Bone marrow (tissue), 2 donors: ENCODE measurements at places on chromosomes 5 and 9.

DNA sequence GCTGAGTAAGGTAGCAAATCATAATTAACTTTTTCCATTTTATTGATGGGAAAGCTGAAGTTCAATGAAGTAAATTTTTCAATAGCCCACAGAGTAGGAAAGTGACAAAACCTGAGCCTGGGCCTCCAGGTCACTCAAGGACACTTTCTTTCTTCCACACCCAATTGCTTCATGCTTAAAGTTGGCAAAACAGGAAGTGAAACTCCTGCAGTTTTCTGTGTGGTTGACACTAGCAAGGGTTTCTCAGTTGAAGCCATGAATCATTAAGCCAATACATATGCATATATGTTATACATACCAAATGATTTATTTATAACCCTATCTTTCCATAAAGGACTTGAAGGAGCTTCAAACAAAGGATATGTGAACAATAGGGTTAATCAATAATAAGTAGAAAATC, 13.9 kb downstream of the TLR4 start:
- DNase-seq: peak; percentile 31

DNA sequence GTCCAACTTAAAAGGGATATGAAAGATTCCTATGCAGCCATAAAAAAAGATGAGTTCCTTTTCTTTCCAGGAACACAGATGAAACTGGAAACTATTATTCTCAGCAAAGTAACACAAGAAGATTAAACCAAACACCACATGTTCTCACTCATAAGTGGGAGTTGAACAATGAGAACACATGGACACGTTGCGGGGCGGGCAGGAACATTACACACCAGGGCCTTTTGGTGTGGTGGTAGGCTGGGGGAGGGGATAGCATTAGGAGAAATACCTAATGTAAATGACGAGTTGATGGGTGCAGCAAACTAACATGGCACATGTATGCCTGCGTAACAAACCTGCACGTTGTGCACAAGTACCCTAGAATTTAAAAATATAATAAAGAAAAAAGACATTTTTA, 516.1 kb downstream of the LRRC70 start:
- no peak for DNase-seq

- no peak for DNase-seq
These were observed 33.4 kb downstream of the FAM81B start for GRCh38 chr5:95424526-95424925.

- no peak for DNase-seq
These were observed 49.9 kb downstream of the PRUNE2 start for GRCh38 chr9:76856016-76856415.

DNA sequence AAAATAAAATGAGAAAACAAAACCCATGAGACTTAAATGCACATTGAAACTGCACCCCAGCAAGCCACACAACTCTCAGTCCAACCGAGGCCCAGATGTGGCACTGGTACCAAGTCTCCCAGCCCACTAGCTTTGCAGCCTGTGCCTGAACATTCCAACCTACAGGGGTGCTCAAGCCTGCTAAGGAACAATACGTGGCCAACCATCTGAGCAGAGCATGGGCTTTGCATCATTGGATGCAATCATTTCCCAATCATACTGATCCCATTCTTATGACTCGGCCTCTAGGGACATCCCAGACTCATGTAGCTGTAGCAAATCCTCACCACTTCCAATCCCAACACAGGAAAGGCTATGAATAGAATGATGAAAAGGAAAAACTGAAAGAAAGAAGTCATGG, 297.2 kb downstream of the SPOCK1 start:
- DNase-seq: no peak
